Epithelial cell of esophagus (primary cell): ENCODE measurements at places on chromosomes 12 and 14.
A peak's percentile ranks its signal among the peaks of the same experiment; 100 is the strongest.

GRCh38 chr12:114512351-114512750, 106.4 kb upstream of the TBX5 start:
- DNase-seq, result no peak

GRCh38 chr14:90839889-90840266, 23.6 kb upstream of the TTC7B start:
- DNase-seq, result no peak

- DNase-seq, result no peak
Observed at GRCh38 chr12:105292705-105293104, 37.8 kb upstream of the C12orf75 start.

- no peak for DNase-seq
Observed at GRCh38 chr14:69261761-69262331, 1.9 kb downstream of the GALNT16 start.

DNA sequence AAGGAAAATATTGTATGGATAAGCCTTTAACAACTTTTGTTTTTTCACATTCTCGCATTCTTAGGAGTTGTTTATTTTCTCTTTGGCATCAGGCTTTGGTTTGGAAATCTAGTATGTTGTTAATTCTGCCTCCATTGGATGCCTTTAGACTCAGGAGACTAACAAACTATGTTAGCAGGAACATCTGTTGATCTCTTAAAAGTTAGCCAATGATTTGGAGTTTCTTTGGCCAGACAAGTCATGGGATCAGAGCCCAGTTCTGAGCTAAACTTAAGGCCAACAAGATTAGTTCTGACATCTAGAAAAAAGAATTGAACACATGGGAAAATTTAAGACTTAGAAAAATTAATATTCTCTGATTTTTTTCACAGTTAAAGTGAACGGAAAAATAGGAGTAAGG, 35.3 kb upstream of the STRAP start:
- no peak for DNase-seq

- no peak for DNase-seq
Observed at GRCh38 chr14:89370381-89370780, 46.7 kb downstream of the FOXN3 start.

GRCh38 chr12:108548954-108549521, 11.9 kb downstream of the SART3 start:
- no peak for DNase-seq

DNA sequence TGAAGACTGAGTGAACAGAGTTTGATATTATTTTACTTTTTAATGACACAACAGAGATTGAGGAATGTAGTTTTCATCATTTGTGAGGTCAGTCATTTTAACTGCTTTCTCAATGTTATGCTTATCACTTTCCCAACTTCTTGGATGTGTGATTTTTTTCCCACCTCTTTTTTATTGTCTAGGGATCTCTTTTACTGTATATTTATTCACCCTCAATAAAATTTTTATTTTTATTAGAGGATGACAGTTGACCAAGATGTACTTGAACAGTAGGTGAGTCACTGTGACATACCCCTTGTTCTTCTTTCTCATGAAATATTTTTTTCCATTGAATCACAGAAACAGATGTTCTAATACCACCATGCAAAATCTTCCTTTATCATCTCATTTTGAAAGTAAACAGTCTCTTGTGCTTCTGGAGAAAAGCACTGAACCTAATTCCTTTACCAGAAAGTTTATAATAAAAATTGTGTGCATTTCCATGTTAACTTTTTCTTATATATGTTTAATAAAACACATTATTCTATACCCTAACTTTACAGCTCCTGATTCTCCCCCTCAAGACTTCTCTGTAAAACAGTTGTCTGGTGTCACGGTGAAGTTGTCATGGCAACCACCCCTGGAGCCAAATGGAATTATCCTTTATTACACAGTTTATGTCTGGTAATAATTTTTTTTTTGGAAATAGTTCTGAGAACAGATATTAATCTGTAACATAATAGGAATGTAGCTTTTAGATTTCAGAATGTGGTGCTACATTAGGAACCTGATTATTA, 65.9 kb downstream of the PTPRQ start:
- DNase-seq, result no peak

GRCh38 chr12:90262251-90262650, 553.6 kb upstream of the ATP2B1 start:
- peak; percentile 37 for DNase-seq

DNA sequence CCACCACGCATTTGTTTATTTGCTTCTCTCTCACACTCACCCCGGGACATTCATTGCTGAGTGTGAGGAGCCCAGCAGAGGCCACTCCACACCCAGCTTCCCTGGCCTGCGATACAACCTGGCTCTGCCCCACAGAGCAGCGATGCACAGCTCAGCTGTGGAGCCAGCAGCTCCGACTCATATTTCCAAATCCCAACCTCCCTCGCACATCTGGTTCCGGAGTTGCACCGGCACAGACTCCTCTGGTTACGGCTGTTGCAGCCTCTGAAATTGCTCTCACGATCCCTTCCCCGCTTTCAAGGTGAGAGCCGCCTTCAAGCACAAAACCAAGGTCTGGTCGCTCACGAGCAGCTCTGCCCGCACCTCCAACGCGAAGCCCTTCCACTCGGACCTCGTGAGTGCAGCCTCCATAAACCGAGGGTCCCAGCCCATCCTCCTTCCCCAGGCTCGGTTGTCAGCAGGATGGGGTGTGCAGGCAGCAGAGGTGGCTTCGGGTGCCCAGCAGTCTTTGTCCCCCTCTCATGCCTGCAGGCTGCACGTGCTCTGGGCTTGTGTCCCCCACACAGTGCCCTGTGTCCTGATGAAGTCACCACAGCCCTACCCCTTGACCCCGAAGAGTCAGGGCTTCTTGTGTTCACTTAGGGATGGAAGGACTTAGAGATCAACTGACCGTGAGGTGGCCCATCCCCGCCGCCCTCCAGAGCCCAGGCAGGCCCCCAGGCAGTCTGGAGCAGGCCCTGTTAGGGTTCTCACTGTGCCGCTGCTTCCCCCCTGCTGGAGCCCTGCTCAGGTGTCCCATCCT, 184.3 kb downstream of the ADGRD1 start:
- no peak for DNase-seq

- peak; percentile 67 for DNase-seq
Observed at GRCh38 chr12:54404061-54405004, 14.7 kb downstream of the ITGA5 start.

DNA sequence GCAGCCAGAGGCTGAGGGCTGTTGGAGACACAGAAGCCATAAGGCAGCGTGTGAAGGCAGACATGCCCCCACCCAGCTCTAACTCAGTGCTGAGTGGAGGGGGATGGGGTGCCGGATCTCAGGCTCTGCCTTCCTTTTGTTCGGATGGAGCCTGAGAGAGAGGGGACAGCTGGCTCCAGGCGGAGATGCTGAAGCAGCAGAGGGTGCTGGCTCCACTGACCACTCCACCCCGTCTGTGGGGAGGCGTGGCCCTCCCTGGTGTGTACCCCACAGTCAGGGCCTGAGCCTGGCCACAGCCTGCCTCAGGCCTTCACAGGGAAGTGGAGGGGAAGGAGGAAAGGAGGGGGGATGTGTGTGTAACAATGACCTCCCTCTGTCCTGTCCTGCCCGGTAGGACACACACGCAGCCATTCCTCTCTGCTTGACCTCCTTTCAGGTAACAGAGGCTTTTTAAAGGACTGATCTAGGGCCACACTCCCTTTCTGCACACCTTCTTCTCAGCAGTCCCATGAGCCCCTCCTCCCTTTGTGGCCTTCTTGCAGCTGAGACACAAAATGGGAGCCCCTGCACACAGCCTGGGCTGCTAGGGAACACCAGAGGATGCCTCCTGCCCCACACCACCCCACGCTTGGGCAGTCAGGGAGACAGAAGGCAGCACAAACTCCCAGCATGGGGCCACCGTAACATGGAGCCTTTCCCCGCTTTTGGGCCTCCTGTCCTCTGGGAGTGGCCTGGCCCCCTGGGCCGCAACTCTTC, 9.6 kb upstream of the ENDOU start:
- DNase-seq, result no peak

DNA sequence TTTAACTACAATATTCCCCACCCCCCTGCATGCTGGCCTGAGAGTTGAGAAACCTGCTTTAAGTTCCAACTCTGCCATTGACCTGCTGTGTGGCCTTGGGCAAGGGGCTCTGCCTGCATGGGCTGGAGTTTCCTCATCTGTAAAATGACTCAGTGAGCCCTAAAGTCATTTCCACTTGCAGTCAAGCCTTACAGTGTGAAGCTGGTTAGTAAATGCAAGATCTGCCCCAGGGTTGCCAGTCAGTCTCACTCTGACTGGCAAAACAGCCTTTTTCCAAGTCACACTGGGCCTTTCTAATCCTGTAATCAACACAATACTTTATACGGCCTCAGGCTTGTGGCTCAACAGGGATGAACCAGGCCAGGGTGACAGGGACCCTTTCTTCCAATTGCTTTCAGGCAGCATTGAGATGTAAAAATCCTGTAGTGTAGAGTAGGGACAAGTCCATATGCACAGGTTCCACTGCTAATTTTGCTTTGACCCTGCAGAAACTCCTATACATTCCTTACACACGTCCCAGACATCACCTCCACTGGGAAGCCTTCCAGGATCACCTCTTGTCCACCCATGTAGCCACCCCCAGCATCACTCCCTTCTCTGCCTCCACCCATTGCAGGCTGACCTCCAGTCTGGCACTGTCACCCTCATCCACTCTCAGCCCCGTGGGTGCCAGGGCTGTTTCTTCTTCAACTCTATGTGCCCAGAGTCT, 42.6 kb upstream of the PRIMA1 start:
- DNase-seq, result peak; percentile 4

- no peak for DNase-seq
Observed at GRCh38 chr12:53828598-53828997, 76.8 kb upstream of the CISTR start.

- no peak for DNase-seq
Observed at GRCh38 chr12:82723891-82724290, 37.2 kb downstream of the TMTC2 start.

- DNase-seq, result no peak
Observed at GRCh38 chr14:29804481-29805266, 123.0 kb downstream of the PRKD1 start.

DNA sequence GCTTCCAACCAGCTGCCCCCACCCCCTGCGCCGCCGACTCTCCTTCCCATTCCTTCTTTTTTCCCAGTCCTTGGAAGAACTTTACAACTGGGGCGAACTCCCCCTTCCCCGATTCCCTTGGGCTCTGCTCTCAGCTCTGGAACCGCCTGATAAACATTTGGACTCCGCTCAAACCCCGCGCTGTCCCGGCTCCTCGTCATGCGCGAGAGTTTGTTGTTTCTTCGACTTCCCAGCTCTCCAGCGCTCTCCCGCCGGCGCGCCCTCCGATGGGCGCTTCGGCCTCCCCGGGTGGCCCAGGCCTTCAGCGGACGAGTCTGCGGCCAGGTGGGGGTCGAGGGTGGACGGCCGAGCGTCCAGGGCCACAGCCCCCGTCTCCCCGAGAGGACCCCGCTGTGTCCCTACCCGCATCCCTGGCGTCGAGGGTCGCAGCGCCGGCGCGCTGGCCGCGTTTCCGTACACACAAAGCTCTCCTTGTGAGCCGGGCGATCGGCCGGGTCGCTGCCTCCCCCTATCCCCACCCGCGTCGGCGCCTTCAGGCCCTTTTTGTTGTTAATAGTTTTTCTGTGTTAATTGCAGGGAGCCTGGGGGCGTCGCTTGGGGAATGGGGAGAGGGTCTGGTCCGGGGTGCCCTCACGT, 847 bp downstream of the MMP14 start:
- peak; percentile 50 for DNase-seq

GRCh38 chr14:90970167-90970600, 90.3 kb downstream of the RPS6KA5 start:
- DNase-seq, result peak; percentile 53

DNA sequence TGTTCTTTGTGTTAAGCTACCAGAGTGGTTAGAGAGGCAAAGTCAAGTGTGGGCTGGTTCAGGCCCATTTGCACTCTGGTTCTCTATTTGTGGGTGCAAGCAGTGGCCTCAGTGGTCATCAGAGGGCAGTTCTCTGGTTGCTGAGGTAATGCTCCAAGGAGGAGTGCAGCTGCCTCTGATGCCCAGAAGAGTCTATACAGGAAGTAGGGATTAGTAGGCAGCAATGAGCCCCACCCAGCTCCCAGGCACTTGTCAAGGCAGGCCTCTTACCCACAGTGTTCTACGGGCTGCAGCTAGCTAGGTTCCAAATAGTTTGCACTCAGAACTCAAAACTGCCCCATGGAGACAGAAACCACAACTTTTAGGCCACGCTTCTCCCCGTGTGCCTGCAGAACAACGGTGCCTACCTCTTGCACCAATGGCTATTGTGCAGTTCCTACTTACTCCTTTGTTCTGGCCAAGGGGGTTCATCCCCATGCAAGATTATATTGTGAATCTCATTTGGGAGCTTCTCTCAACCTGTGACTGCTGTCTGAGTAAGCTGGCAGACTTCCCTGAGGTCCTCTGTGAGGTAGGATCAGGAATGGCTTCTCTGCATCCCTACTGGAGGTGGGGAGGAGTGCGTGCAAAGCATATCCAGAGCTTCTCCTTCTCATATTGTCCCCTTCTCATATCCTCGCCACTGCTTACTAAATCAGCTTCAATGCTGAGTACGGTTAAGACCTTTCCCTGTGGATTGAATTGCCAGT, 410.3 kb upstream of the LMO3 start:
- DNase-seq, result peak; percentile 90

- peak; percentile 10 for DNase-seq
Observed at GRCh38 chr12:113700943-113701342, 229.3 kb upstream of the LHX5 start.

DNA sequence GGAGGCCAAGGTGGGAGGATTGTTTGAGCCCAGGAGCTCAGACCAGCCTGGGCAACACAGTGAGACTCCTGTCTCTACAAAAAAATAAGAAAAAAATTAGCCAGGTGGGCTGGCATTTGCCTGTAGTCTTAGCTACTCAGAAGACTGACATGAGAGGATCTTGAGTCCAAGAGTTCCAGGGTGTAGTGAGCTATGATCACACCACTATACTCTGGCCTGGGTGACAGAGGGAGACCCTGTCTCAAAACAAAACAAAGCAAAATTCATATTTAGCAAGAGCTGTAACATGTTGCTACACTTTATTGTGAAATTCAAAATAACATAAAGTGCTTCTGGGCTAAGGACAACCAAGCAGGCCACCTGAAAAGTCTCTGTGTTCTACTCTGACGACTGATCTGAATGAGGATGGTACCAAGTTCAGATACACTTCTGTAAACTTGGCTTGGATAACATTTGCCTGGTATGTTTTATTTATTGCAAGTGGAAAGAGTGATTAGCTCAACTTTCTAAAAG, 11.6 kb upstream of the STRN3 start:
- no peak for DNase-seq

DNA sequence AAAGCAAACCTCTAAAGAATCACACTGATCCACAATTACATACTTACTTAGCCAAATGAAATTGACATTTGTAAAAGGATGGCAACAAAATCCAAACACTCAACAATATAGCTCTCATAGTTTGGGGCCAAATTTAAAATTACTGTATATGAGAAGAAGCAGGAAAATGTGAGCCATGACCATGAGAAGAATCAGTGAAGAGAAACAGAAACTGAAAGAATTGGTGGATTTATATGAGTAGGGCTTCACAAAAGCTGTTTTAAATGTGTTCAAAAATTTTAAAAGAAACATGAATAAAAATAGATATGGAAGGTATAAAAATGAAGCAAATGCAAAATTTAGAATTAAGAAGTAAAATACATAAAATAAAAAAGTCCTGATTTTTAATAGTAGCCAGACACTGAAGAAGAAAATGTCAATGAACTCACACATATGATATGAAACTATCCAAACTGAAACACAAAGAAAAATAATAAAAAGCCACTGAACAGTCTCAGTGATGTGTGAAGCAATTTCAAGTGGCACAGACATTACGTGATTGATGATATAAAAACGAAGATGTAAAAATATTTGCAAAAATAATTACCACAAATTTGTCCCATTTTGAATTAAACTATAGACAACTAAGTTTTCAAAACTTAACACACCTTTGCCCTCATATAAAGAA, 87.9 kb upstream of the MDGA2 start:
- DNase-seq, result no peak
